ENCODE measurements at places on chromosomes 3 and 15.

DNA sequence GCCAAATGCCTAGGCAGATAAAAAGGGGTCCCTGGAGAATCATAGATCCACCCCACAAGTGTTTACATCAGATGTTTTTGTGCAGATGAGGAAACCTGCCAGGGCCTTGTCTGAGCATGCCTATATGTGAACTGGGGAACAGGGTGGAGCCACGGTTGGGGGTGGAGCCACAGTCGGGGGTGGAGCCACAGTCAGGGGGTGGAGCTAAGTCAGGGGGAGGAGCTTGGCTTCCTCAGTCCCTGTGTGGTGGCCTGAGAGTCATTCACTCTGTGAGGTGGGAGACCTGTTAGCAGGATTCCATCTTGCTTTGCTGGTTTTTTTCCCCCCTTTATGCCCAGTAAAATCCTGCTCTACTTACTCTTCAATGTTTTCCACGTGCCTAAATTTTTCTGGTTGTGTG lies 57.8 kb upstream of the TGFBR2 start:
- DNase-seq, result no peak

DNA sequence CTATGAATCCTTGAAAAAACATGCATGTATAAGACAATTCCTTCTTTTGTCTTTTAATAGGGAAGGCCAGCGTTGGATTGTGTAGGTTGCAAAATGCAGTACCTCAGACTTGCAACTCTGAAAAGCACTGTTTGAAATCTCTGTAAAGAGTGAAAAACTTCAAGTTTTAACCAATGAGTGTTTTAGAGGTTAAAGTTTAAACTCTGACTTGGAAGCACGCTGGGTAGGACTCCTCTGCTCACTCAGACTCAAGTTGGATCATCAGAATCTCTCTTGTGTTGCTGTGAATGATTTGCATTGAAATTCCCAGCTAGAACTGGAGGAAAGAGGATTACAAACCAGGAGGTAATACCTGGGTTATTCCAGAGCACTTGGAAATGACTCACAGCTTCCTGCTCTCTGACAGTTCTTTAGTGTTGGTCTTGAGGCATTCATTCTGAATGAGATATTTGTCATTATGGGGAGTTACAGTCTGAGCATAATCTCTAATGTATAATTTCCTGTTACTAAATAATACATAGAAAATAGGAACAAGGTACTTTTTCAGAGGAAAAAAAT lies 49.1 kb downstream of the PLS1 start:
- DNase-seq, result no peak

GRCh38 chr3:164380156-164380555 lies 698.1 kb downstream of the SI start:
- no peak for DNase-seq

- DNase-seq, result no peak
Measured at GRCh38 chr3:134643150-134643675, 7.6 kb downstream of the KY start.

- no peak for DNase-seq
Measured at GRCh38 chr3:101720851-101721840, 3.3 kb upstream of the CEP97 start.

- DNase-seq, result no peak
Measured at GRCh38 chr3:111903067-111903511, 44.0 kb downstream of the PHLDB2 start.

- no peak for DNase-seq
Measured at GRCh38 chr3:102195198-102195948, 239.4 kb upstream of the ZPLD1 start.

- DNase-seq, result no peak
Measured at GRCh38 chr3:25679166-25679565, 14.5 kb upstream of the TOP2B start.

GRCh38 chr3:135444058-135444457 lies 521.5 kb upstream of the PPP2R3A start:
- no peak for DNase-seq

DNA sequence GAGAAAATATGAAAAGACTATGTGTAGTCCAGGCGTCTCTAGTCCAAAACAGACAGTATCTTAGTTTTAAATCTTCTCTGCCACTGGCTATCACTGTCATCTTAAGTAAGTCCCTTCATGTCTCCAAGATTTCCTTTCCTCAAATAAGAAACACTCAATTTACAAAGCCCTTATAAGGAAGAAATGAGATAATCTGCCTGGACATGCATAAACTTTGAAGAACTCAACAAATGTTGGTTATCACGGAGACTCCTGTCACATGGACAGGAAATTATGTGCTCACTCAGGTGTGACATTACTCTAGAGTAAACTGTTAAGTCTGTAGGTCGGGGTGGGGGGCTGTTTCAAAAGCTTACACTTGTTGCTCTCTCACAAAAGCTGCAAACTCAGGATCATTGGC lies 91.9 kb downstream of the IMPG2 start:
- no peak for DNase-seq

- no peak for DNase-seq
Measured at GRCh38 chr15:65033659-65034269, 4.3 kb upstream of the MTFMT start.

- DNase-seq, result no peak
Measured at GRCh38 chr3:182484682-182485081, 308.6 kb upstream of the ATP11B start.

GRCh38 chr15:96574782-96575181 lies 244.3 kb downstream of the NR2F2 start:
- DNase-seq, result no peak

- no peak for DNase-seq
Measured at GRCh38 chr3:50256978-50257890, 11.7 kb upstream of the SEMA3B start.

GRCh38 chr15:52154896-52155865 lies 36.0 kb downstream of the GNB5 start:
- no peak for DNase-seq

- no peak for DNase-seq
Measured at GRCh38 chr3:46485779-46486175, 12.0 kb upstream of the RTP3 start.

DNA sequence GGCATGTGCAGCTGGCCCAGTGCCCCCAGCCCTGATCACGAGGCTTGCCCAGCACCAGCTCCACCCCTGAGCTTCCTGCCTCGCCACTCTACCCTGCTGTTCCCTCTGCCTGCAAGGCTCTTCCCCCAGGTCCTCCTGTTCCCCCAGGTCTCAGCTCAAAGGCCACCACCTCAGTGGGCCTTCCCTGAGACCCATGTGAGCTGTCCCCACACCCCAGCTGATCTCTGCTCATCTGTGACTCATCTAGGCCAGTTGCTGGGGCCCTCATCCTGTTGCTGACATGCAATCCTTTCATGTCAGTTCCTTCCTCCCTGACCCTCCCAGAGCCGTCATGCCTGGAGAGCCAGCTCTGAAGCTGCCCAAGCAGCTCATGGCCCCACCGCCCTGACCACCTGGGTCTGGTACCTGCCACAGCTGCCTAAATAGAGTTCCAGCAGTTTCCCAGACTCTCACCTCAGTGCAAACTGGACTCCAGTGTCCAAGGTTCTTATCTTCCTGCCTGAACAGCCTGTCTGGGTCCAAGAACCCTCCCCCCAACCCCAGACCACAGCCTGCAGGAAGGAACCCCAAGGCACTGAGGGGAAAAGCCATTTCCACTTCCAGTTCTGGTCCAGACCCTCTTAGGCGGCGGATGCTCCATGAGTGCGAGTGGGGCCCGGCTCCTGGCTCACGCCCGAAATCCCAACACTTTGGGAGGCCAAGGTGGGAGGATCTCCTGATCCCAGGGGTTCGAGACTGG lies 116.6 kb upstream of the IQSEC1 start:
- DNase-seq, result no peak

DNA sequence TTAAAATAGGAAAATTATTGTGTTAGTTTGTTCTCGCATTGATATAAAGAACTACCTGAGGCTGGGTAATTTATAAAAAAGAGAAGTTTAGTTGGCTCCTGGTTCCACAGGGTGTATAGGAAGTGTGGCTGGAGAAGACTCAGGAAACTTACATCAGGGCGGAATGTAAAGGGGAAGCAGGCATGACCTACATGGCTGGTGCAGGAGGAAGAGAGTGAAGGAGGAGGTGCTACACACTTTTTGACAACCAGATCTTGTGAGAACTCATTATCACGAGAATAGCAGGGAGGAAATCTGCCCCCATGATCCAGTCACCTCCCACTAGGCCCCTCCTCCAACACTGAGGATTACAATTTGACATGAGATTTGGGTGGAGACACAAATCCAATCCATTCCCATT lies 490.7 kb downstream of the RBMS3 start:
- DNase-seq, result no peak

DNA sequence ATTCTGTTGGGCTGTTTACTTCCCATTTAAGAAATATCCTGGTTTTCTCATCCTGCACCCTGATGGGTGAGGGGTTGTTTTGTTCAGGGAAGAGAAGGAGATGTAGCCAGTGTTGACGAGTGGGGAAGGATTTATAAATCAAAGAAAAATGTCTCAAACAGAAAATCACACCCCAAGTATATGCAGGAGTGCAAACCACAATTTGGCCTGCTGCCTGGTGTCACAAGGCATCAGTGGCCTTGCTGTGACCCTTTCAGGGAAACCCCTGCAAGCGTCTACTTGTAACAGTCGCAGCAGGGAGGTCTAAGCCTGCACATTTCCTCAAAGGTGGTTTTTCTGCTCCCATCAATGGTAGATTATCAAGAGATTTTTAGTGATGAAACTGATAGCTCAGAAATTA lies 132.6 kb upstream of the LRRN1 start:
- DNase-seq, result no peak

GRCh38 chr15:58684036-58684710 lies 65.3 kb downstream of the ADAM10 start:
- no peak for DNase-seq

GRCh38 chr15:69853544-69853951 lies 244.2 kb downstream of the TLE3 start:
- no peak for DNase-seq

DNA sequence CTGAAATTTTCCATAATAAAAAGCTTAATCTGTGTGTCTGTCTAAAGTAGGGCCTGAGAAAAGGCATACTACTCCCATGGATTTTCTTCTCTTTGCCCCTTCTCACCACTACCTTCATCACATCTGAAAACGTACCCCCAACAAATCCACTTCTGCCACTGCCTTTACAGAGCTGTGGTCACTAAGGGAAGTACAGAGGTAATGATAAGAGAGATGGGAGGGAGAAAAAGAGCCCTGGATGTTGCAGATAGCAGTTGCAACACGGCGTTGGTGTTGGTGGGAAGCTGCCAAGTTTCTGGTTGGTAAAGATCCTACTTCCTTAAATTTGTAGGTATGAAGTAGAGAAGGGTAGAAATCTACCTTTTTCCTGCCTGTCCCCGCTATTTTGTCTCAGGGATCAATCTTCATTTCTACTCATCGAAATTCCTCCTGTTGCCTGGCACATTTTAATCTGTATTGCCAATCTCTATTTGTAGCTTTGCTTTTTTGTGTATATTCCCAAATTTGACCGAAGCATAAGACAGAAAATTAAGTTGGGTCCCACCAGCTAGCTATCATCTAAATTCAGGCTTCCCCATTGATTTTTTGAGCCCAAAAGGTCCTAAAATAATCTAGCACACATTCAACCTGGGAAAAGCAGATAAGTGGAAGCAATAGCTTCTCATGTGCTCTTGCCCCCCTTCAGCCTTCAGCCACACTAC lies 102.9 kb downstream of the TFDP2 start:
- DNase-seq, result no peak

GRCh38 chr3:44880284-44880683 lies 5.9 kb downstream of the TGM4 start:
- DNase-seq, result no peak

GRCh38 chr3:4712109-4712508 lies 219.0 kb downstream of the ITPR1 start:
- DNase-seq, result no peak

DNA sequence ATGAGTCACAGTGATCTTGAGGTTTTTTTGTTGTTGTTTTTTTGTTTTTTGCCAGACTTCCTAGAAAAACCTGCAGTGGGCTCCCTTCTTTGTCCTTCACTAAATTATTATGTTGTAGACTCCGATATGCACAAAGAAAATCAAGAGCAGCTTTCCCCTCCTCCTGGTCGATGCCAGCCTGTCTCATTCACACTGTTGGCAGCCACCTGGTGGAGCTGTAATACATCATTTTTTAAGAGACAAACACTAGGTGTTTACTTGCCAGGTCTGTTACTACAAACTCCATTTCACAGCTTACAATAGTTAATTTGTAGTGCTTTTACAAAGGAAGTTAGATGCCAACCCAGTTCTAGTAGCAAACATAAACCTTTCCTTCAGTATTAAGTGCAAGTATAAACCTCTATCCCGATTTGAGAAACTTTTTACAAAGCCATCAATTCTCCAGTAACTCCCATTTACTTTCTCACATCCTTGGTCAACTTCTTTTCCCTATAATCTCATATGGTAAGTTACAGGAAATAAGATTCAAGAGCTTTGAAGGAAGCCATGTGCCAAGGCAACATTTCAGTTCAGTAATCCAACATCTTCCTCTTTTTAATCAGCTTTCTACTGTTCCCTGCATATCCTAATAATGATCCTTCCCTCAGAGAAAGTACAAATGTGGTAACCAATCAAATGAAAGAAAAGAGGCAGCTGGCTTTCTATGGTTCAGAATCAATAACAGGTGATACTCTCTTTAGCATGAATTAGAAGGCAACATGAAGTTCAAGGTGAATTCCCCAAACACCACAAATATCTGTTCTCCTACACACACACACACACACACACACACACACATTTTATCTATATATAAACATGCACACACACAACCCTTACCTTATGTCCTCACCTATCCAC lies 14.0 kb downstream of the AAGAB start:
- no peak for DNase-seq

- DNase-seq, result no peak
Measured at GRCh38 chr3:139935866-139936817, 1.2 kb downstream of the CLSTN2 start.

DNA sequence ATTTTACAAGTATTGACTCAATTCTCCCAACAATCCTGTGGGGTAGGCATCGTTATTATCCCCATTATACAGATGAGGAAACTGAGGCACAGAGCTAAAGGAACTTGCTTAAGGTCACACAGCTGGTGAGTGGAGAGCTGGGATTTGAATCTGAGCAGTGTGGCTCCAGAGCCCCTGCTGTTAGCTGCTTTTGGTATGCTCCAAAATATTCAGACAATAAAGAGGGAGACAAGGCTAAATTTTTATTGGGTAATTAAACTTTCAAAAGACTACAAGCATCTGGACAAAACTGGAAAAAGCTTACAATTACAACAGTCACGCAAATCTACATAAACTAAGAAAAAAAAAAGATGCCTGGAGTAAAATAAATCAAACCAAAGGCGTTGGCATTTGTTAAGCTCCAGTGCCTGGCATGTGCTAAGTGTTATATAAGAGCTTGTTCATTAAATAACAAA lies 27.7 kb downstream of the CCDC13 start:
- no peak for DNase-seq

DNA sequence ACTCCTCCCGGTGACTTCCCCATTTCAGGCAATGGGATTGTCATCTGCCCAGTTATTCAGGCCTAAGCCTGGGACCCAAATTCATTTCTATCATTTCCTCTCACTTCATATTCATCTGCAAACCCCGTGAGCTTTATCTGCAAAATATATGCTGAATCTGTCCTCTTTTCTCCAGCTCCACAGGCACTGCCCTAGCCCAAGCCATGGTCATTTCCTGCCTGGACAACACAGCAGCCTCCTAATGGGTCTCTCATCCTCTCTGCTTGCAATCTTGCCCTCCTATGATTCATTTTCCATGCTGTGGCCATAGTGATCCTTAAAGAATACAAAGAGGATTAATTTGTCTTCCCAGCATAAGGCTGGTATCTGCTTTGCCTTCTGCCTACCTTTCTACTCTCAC lies 6.1 kb downstream of the RBP2 start:
- DNase-seq, result no peak
